Urothelium cell line (cell line): ENCODE measurements at places on chromosomes 16 and 17.

- DNase-seq, result no peak
Measured at GRCh38 chr17:80586846-80587228, 42.2 kb downstream of the RPTOR start.

GRCh38 chr17:16920628-16921020, 51.3 kb downstream of the TNFRSF13B start:
- DNase-seq, result no peak

- DNase-seq, result peak; percentile 78
Measured at GRCh38 chr17:64420143-64420670, 28.7 kb upstream of the MILR1 start.

DNA sequence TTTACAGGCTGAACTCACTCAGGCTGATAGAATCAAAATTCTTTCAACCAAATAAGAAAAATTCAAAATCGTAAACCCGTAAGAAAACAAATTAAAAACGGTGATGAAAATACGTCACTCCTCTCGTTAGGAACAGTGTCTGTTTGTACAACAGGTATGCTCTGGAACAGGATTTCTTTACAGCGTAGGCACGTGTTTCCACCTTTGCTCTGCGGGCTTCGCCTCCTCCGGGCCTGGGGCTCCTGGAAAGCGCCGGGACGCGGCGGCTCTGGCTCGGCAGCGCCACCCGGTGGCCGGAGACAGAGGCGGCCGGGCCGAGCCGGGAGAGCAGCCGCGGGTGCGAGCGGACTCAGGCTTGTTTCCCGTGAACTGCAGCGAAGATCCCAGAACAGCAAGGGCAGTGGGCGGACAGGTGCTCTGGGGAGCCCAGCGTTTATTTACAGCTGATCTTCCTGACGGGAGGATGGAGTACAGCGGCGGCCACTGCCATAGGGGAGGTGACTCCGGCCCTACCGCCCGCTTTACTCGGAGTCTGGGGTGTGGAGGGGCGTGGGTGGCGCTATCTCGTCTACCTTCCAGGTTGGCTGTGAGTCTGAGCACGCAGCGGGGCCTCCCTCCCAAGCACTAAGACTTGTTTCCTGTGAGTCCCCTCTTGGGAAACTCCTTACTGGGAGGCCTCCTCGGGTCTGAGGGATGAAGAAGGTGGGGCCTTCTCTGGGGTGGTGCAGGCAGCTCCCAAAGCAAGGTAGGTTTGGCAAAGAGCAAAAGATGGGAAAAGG, 40.5 kb upstream of the ATP2A3 start:
- DNase-seq, result peak; percentile 31

GRCh38 chr16:17173281-17173680, 297.5 kb downstream of the XYLT1 start:
- no peak for DNase-seq

GRCh38 chr17:32731556-32732295, 145.2 kb downstream of the MYO1D start:
- DNase-seq, result no peak

- no peak for DNase-seq
Measured at GRCh38 chr16:10979717-10980601, 35.6 kb downstream of the CLEC16A start.

- no peak for DNase-seq
Measured at GRCh38 chr16:19338335-19338734, 52.8 kb downstream of the CLEC19A start.

- DNase-seq, result no peak
Measured at GRCh38 chr16:48833461-48833860, 223.5 kb upstream of the N4BP1 start.

- DNase-seq, result no peak
Measured at GRCh38 chr17:1906662-1907101, 76.9 kb downstream of the RPA1 start.

DNA sequence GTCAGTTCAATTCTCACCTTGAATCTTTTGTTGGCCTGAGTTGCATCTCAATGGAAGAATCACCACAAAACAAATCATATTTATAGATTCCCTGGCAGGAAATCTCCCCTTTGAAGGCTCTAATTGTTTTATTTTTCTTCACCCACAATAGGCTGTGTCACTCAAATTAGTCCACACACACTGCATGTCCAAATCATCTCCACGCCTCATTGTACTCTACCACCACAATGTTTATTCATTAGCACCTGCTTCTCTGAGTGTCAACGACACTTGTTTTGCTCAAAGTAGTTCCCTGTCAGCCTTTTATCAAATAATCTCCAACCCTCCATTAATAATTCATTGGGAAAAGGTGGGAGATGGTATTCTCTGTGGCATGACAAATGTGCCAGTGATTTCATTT, 164.3 kb downstream of the ABCC12 start:
- no peak for DNase-seq

DNA sequence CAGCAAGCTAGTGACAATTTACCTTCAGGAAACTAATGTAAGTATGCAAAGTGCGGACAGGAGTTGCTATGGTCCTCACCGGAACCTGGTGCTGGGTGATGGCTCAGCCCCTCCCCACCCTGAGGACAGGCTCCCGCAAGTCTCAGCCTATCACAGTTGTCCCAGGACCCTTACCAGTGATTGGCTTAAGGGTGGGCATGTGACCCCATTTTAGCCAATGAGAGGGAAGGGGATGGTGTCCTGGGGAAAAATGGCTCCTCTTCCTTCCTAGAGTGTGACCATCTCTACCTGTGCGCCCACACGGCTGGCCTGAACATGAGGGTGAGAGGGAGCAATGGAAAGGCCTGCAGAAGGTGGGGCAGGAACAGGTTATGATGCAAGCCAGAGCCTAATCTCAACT, 80.4 kb downstream of the C16orf78 start:
- no peak for DNase-seq

GRCh38 chr17:55527540-55528118, 16.4 kb upstream of the SMIM36 start:
- DNase-seq, result peak; percentile 31

DNA sequence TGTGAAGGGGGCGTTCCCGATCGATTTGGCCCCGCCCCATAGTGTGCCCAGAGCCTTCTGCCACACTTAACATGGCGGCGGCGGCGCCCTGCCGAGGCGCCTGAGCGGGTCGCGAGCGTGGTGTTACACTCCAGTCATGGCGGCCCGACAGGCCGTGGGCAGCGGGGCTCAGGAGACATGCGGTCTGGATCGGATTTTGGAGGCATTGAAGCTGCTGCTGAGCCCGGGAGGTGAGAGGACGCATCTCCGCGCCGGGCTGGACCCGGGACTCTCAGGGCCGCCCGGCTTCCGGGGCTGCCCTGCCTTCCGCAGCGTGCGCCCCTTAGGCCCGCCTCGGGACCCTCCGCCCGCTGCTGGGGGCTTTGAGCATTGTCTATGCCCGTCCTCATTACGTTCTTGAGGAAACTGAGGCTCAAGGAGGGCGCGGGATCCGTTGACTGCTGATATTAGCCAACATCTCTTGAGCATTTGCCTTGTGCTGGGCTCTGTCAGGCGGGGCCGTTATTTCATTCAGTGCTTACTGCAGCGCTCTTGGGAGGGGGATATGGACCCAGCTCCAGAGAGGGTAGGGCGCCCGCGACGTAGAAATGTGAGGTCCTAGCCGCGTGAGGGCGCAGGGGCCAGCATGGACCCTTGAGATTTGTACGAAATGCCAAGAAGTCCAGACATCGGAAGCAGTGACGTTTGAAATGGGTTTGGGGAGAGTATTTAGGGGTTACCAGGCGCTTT, at the start of gene TANGO6:
TANGO6 (plus strand) TSS at position 50 of the 729 bp plus-strand sequence; CDS start at position 137, 87 bp downstream.
- peak; percentile 91 for DNase-seq

DNA sequence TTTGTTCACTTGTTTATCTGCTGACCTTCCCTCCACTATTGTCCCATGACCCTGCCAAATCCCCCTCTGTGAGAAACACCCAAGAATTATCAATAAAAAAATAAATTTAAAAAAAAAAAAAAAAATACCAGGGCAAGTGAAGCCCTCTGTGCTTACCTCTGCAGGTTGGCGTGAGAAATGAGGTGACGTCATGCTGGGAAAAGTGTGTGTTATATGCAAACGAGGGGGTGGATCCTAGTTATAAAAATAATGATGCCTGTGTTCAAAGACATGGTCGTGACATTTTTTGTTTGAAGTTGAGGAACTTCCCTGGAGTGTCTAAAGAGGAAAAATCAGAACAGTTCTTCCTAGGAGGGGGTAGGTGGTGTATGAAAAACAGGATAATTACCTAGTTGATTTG, 20.2 kb downstream of the TMC7 start:
- no peak for DNase-seq

- DNase-seq, result no peak
Measured at GRCh38 chr16:5756969-5757368, 659.4 kb upstream of the EEF2KMT start.
